Colonic mucosa (tissue), 4 donors: ENCODE measurements at places on chromosomes 4 and X.

DNA sequence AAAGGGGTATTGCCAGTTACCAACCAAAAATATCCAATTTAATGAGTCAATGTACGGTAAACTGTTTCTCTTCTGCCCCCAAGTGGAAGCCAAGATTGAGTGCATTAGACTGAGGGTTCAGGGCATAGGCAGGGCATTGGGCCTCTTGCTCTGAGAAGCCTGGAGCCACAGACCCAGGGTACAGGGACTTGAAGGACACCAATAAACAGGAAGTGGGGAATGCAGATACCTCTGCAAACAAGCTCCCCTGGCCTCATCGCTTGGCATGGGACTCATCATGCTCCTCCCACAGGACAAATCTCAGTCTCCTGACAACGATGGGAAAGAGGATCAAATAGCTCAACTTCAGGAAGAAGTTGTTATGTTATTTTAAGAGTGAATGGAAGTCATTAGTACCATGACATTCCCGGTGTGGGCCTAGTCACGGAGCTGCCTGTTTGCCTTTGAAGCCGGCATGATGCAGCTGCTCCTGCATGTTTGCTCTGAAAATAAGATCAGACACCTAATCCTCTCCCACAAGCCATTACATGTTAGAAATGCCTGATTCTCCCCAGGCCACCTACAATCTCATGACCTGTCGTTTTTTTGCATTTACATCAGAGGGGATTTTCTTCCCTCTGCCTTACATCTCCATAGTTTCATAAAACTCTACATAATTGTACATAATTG is 224.2 kb downstream of the RCHY1 start:
- DNase-seq = peak; percentile 44
- H3K36me3 ChIP-seq = no peaks in the 10 kb centered on the region
- no peak overlapping the region for H3K27ac ChIP-seq
- H3K4me1 ChIP-seq = no peaks in the 10 kb centered on the region

DNA sequence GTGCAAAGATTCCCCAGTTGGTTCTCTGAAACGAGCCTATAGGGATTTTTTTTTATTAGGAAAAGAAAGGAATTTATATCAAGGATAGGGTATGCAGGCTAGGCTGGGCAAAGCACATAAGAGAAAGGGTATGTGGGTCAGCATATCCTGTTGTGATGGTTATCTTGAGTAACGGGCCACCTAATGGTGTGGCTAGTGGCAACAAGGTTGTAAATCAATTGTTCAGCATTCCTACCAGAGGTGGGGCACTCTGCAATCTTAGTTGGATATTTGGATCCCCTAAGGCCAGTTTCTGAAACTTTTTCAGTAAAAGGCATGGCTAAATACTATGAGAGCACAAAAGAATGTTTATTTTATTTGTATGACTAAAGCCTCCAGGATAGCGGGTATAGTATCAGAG is 42.7 kb downstream of the DCAF12L1 start:
- H3K27me3 ChIP-seq = no peaks in the 10 kb centered on the region
- no peak for DNase-seq
- no peak overlapping the region for H3K4me3 ChIP-seq
- H3K27ac ChIP-seq = no peak overlapping the region

- no peaks in the 10 kb centered on the region for H3K36me3 ChIP-seq
- H3K4me1 ChIP-seq = no peaks in the 10 kb centered on the region
- H3K4me3 ChIP-seq = no peak overlapping the region
- no peak overlapping the region for H3K27ac ChIP-seq
- DNase-seq = no peak
These were observed 715.8 kb downstream of the CCSER1 start for GRCh38 chr4:90842960-90843359.

DNA sequence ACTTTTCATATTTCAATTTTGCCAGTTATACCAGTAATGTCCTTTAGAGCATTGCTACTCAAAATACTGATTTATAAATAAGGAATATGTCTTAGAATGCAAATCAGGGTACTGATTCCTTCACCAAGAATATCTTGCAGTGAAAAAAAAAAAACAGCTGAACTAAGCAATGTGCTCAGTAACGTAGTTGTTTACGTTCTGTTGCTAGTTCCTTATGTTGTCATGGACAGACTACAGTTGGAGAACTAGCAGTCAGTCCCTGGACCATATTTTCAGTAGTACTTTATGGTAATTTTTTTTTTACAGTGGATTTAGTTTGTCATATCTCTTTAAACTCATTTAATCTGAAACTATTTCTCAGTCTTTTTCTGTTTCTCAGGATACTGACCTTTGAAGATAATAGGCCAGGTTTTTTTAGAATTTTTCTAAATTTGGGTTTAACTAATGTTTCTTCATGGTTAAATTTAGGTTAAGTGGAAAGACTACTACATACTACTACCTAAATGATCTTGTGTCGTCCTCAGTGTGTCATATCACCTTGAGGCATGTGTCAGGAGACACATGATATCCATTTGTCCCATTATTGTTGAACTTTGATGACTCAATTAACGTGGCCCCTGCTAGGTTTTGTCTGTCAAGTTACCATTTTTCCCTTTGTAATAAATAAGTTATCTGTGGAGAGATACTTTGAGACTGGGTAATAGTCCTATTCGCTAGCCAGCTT is 21.0 kb downstream of the SMARCAD1 start:
- H3K27me3 ChIP-seq = no peaks in the 10 kb centered on the region
- DNase-seq = no peak
- H3K27ac ChIP-seq = no peak overlapping the region
- H3K4me3 ChIP-seq = no peak overlapping the region
- no peaks in the 10 kb centered on the region for H3K4me1 ChIP-seq
